Memory B cell (primary cell): ENCODE measurements at places on chromosomes 16 and 17.
A peak's percentile ranks its signal among the peaks of the same experiment; 100 is the strongest.

- DNase-seq = no peak
Measured at GRCh38 chr16:53817812-53818550, 114.0 kb downstream of the FTO start.

DNA sequence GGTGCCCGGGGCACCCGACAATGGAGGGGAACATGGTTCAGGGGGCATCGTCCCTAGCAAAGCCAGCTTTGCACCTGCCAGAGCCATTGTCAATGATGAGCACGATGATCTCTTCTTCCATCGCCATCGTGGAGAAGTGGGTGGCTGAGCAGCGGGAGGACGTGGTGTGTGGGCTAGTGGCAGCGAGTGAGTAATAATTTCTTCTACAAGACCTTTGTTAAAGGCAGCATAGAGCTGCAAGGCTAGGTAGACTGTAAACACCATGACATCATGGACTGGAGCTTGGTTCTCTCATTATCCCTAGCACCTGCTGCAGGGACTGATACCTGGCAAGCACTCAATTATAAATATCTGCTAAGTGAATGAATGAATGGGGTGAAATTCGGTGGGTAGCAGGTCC lies 6.7 kb upstream of the HEATR3 start:
- DNase-seq = no peak

DNA sequence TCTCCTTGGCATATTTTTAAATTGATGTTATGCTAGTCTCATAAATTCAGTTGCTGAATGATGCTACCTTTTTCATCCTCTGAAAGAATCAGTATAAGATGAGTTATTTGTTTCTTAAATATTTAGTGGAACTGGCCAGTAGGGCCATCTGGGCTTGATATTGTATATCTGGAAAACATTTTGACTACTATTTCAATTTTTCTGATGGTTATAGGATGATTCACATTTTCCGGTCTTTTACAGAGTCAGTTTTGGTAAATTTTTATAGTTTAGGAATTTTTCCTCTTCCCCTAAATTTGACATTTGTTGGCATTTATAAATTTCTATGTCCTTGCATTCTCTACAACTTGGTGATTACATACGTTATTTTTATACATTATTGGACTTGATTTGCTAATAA lies 296.3 kb upstream of the AXIN2 start:
- DNase-seq = no peak

GRCh38 chr17:71592431-71592830 lies 528.4 kb upstream of the SOX9 start:
- no peak for DNase-seq

DNA sequence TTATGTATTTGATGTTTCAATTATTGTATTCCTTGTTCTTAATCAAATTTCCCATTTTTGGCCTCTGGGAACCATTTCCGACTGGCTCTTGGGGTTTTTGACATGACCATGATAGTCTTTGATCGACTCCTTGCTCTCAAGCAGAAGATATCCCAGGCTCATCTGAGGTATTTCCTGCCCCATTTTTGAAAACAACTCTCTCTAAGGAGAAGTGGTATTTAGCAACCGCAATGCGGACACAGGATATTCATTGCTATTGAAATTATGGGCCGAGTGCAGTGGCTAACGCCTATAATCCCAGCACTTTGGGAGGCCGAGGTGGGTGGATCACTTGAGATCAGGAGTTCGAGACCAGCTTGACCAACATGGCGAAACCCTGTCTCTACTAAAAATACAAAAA lies 5.5 kb downstream of the TANGO6 start:
- DNase-seq = no peak

DNA sequence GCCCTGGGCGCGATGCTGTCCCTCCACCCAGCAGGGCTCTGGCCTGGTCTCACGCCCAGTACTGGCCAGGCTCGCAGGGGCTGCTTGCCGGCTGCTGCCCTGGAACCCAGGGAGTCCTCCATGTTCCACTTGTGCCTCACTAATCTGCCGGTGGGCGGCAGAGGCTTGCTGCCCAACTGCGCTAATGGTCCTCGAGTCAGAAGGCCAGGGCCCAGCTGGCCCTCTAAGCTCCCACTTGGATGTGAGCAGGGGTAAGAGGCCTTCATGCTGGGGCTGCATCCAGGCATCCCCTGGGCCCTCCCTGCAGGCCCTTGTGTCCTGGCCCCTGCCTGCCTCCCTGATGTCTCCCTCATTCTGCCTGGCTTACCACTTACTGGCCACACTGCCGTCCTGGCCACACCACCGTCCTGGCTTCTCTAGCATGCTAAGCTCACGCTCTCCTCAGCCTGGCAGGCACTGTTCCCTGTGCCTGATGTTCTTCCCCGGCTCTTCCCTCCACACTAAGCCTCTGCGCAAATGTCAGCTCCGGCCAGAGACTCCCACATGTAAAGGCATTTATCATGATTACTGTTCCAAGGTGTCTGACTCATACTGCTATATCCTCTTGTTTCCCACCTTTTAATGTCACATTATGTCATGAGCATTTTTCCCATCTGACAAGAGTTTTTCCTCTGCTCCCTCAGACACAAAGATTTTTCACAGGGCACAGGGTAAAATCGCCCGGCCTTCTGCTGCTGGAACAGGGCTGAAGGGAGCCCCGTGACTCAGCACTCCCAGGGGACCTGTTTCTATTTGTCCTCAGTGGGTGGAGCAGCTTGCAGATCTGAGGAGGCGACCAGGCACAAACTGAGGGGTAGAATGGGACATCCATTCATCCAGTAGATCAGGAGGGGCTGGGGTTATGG lies 15.9 kb downstream of the B9D1 start:
- DNase-seq = no peak

DNA sequence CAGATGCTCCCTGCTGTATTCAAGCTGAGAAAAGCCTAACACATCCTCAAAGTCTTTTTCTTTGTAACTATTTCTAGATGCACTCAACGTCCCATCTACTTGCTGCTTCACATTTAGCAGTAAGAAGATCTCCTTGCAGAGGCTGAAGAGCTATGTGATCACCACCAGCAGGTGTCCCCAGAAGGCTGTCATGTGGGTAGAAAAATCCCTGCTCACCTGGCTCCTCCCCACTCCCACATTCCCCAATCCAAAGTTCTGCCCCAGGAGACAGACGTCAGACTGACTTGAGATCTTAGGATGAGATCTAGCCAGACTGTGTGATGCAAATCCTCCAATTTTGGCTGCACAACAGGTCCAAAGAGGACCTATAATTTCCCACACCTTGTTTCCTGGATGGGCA lies 1.1 kb downstream of the CCL13 start:
- no peak for DNase-seq

DNA sequence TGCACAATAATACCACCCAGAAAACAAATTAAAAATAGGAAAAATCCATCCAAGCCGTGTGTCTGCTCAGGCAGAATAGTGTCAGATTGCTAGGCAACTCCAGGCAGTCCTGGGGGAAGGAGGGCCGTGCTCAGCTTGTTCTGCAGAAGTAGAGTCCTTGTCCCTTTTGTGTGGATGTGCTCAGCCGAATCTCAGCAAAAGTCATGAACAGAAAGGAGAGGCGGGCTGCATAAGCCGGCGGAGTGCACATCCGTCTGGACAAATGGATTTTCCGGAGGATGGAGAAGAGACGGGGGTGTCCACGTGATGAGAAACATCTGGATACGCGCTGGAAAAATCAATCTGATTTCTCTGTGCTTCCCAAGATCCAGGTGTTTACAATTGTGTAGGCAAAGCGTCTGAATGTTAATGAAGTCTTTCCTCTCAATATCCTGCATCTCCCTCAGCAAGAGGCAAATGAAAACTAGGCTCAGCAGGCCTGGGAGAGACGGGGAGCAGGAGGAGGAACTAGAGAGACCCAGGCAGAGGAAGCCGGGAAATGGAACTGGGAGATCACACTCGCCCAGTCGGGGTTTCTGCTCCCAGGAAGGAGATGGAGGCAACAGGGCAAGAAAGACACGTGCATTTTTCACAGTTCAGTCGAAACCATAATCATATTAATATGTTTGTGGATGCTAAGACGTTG lies 7.7 kb upstream of the RBFOX3 start:
- no peak for DNase-seq

DNA sequence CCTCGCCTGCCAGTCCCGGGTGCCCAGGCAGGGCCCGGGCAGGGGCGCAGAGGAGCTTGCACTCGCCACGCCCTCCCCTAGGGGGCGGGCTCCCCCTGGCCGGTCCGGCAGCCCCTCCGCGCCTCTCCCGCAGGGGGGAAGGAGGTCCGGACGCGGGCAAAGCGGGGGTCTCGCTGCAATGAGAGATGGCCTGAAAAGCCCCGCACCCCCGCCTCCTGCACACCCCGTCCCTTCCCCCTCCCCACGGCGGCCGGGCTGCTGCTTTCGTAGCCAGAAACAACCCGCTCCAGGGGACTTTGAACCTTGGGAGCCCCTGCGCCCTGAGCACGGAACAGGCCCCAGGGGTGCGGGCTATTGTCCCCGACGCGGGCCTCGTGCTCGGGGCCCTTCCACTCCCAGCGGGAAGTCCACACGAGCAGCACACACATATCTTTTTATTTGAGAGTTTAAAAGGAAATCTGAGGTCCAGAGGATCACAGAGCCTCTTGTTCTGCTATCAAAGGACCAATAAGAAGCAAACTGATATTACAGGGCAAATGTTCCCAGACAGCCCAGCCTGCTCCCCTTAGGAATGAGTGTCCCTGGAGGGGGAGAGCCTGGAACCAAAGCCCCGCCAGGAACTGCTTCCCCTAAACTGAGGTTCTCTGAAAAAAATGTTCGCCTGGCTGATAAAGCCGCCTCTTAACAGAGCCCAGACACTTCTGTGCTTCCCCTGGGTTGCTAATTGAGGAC lies 5.8 kb upstream of the CBX4 start:
- DNase-seq = peak; percentile 78

GRCh38 chr17:60993497-60993896 lies 315.8 kb downstream of the BCAS3 start:
- DNase-seq = no peak

DNA sequence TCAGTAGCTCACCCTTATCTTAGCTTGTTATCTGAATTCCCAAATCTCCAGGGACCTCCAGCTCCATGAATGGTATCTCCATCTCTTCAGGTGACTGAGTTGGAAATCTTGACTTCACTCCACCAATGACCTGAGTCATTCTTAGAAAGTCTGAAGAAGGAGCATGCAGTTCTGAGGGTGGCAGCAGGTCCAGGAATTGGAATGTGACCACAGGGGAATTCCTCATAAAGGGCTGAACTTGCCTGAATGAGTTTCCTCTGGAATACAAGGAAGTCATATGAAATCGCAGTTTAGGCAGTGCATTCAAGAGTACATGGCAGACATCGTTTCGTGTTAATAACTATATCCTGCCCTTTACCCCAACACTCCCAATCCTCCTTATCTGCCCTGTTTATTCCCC lies 12.5 kb upstream of the PYY start:
- no peak for DNase-seq

DNA sequence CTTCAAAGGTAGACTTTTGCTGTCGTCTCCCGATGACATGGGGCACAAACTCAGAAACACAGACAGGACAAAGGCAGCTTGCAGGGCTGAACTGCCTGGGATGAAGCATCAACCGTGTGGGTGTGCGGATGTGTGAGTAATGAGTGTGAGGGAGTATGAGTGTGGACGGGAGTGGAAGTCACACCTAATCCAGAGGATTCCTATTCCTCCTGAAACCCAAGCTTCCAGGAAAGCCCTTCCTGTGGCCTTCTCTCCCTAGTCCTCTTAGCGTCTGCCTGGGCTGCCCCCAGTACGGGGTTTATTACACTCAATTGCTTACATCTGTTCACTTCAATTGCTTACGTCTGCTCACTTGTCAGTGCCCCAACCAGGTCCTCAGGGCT lies 2.3 kb upstream of the IL4R start:
- no peak for DNase-seq

DNA sequence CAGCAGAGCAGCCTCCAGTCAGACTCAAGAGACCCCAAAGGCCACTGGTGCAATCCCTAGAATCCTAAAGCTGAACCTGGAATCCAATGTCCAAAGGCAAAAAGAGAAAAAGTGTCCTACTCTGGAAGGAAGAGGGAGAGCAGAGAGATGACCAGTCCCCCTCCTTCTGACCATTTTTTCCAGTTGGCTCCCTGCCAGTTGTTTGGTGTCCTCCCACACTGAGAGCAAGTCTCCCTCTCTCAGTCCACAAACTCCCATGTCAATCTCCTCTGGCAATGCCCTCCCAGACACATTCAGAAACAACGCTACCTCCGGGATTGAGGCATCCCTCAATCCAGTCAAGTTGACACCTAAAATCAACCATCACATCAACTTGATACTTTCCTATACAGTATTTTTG lies 4.3 kb upstream of the CLEC19A start:
- DNase-seq = no peak

DNA sequence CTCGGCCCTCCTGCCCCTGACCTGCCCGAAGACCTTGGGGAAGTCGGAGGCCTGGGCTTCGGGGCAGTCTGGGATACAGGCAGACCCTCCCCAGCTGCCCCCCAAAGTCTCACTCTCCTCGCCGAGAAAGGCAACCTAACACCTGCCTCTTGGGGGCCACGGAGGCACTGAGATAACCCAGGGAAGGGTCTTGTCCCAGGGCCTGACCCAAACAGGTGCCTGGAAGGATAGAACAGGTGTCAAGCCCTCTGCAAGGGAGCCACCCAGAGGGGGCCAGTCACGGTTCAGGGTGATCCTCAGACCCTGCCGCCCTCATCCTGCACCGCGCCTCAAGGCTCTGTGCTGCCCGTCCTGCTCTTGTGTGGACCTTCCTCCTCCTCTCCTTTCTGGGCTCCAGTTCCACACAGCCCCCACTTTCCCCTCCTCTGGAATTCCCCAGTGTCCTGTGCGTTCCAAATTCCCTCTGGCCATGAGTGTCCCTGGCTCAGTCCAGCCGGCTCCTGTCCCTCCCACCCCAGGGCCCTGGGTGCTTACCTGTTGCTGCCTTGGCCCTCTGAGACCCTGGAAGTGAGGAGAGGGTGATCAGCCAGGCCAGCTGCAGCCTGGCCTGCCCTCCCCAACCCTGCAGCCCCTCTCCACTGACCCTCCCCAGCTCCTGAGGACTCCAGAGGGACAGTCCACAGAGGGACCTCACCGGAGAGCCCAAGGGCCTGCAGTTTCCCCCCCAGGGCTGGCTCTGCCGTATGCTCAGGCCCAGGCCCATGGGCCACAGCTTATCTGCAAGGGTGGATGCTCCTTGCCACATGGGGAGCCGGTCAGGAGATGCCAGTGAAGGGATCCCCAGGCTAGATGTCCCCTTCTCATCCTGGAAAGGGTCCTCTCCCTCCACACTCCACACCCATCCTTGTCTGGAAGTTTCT lies 3.8 kb downstream of the PRSS27 start:
- DNase-seq = no peak

- no peak for DNase-seq
Measured at GRCh38 chr17:43471585-43472160, 12.1 kb upstream of the DHX8 start.

DNA sequence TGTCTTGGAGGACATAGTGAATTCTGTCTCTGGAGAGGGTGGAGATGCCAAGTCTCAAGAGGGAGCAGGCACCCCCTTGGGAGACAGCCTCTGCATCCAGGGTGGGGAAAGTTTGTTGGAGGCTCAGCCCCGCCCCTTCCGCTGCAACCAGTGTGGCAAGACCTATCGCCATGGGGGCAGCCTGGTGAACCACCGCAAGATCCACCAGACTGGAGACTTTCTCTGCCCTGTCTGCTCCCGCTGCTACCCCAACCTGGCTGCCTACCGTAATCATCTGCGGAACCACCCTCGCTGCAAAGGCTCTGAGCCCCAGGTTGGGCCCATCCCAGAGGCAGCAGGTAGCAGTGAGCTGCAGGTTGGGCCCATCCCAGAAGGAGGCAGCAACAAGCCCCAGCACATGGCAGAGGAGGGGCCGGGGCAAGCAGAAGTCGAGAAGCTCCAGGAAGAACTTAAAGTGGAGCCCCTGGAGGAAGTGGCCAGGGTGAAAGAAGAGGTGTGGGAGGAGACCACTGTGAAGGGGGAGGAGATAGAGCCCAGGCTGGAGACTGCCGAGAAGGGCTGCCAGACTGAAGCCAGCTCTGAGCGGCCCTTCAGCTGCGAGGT lies 5.2 kb downstream of the ZNF646 start:
- no peak for DNase-seq

GRCh38 chr16:50469744-50470321 lies 78.4 kb upstream of the NKD1 start:
- no peak for DNase-seq
